ENCODE measurements at places on chromosomes 6 and 20.

GRCh38 chr6:169933251-169933821 is 181.9 kb downstream of the ERMARD start:
- DNase-seq, result no peak

DNA sequence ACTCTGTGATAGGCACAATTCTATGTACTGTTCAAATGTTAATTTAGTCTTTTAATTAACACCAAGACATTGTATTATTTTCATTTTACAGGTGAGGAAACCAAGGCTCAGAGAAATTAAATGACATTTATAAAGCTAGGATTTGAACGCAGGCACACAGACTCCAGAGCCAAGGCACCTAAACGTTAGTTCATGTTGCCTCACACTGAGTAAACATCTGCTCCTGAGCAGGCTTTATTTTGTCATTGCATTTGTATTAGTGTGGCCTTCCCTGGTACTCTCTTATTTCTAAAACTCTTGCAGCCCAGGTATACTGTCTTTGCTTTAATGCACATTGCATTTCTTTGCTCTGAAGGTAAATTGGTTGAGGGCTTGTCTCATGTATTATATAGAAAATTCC is 263.1 kb upstream of the FLRT3 start:
- DNase-seq, result no peak

GRCh38 chr6:125809570-125810170 is 18.9 kb downstream of the NCOA7 start:
- DNase-seq, result no peak

- no peak for DNase-seq
Measured at GRCh38 chr6:63514488-63515173, 57.6 kb upstream of the LOC128125822 start.

DNA sequence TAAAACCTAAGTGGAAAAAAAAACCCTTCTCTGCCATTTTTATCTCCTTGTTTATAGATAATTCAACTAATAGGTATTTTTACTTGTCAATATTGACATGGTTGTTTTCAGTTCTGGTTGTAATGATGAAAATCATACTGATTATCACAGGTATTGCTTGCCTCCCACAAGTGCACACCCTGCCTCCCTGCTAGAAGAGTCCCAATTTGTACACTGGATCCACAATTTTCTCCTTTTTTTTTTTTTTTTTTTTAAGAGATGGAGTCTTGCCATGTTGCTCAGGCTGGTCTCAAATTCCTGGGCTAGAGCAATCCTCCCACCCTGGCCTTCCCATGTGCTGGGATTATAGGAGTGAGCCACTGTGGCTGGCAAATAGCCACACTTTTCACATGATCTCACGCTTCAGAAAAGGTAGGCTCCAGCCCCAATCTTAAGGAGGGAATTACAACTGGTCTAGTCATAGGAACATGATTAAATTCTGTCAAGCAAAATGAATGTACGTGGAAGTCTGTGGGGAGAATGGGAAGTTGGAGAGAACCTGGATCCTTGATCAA is 12.3 kb downstream of the DYNLT2 start:
- DNase-seq, result no peak

- no peak for DNase-seq
Measured at GRCh38 chr20:17565169-17565845, 4.6 kb upstream of the DSTN start.

DNA sequence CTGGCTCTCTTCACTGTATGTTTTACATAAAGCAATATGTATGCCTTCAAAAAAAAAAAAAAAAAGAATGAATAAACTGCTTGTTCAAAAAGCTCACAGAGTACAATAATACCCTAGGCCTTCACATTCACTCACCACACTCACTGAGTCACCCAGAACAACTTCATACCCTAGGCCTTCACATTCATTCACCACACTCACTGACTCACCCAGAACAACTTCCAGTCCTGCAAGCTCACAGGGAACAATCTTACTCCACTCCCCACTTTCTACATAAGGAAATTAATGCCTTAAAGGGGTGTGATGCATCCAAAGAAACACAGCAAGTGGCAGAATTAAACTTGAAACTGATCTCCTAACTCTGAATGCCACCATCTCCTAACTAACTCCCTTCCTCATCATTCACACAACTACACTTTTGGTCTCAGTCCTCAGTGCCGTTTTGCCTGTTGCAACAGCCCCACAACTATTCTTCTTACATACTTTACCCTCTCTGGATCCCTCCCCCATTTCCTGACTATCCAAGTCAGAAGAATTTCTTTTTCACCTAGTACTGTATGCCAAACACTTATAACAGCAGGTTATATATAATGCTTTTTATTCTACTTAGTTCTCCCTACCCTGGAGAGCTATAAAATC is 34.2 kb downstream of the NHSL1 start:
- no peak for DNase-seq

DNA sequence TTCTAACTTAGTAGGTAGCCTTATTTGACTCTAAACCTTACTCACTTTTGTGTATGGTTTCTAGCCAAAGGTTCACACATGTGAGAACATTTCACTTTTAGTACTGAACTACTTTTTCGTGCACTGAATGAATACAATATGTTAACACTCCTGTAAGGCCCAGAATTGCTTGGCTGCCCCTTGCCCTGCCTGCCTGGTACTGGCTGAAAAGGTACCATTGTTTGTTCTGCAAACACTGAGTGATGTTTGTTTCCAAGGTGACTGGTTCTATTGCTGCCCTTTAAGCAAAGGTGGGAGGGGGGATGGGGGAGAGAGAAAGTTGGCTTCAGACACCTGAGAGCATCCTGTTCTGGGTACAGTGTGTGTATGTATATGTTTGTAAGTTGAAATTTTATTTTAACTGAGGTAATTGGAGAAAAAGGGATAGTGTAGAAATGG is 31.2 kb downstream of the RREB1 start:
- DNase-seq, result no peak

GRCh38 chr6:113654396-113654795 is 202.7 kb upstream of the MARCKS start:
- no peak for DNase-seq

- DNase-seq, result no peak
Measured at GRCh38 chr20:46218656-46219055, 89.6 kb downstream of the CDH22 start.

DNA sequence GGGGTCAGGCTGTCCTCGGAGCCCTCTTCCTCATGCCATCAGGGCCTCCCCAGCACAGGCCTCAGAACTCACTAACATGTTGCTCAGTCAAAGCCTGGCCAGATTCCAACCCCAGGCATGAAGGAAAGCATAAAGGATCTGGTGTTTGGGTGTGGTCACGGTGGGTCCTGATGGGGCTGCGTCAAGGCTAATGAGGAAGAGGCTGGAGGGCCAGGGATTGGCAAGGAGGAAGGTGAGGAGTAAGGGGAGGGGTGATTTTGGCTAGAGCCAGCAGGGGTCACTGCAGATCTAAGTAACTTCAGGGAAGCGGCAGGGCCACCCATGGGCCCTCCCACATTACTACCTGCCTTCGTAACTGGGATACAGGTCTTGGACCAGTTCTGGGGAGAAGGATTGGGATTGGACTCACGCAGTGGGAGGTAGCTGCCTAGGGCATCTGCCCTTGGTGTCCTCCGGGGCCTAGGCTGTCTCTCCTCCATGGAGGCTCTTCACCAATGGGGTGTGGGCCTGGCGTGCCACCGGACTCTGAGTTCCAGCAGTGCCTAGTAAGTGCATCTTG is 36.2 kb upstream of the MRPS18A start:
- DNase-seq, result peak; percentile 60

GRCh38 chr20:17843246-17844132 is 125.1 kb downstream of the SNX5 start:
- no peak for DNase-seq

DNA sequence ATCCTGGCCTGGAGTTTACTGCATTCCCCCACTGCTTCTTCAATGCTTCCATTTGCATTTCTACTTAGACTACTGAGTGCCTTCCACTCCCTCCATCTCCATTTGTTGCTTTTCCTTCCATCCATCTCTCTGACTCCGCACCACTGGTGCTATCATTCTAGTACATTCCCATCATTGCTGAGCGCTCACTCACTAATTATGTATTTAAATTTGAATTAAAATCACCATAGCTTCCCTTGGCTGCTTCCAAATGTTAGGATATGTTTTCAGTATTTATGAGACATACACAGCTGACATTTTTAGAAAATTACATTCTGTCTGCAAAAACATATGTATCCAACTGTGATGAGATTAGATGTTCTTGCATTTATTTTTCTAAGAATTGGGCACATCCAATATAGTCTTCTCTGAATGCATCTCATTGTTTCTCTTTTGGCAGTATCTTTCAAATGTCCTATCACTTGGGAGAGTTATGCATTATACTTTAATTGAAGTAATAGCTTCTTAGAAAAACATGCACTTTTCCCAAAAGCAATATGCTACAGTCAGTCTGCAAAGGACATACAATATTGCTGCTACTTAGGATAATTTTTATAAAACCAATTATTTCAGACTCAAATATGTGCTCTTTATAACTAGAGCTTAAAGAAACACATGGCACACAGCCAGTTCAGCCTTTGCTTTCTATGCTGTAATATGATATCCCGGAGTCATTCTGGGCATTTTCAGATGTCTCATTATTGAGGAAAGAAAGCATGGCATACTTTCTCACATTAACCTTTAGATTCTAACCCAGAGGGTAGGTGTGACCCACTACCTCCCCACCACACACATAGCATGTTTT is 12.1 kb upstream of the COL21A1 start:
- no peak for DNase-seq

GRCh38 chr20:7540923-7541322 is 399.3 kb downstream of the HAO1 start:
- DNase-seq, result no peak

- no peak for DNase-seq
Measured at GRCh38 chr20:46832555-46832954, 62.1 kb upstream of the EYA2 start.

- DNase-seq, result no peak
Measured at GRCh38 chr6:1855890-1856289, 246.2 kb downstream of the FOXC1 start.

DNA sequence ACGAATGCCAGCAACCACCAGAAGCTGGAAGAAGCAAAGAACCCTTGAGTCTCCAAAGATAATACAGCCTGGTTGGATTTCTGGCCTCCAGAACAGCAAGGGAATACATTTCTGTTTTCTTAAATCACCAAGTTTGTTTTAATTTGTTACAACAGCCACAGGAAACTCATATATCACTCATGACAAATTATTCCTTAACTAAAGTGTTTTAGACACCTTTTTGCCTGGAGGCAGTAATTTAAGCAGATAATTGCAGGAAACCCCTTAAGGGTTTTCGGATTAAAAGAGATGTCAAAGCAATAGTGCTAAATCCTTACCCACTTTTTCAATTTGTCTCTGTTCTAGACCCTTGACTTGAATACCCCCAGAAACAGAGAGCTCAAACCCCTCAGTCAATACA is 1050.0 kb downstream of the EPHA7 start:
- no peak for DNase-seq

GRCh38 chr20:44504402-44505307 is 17.2 kb downstream of the SERINC3 start:
- DNase-seq, result no peak

DNA sequence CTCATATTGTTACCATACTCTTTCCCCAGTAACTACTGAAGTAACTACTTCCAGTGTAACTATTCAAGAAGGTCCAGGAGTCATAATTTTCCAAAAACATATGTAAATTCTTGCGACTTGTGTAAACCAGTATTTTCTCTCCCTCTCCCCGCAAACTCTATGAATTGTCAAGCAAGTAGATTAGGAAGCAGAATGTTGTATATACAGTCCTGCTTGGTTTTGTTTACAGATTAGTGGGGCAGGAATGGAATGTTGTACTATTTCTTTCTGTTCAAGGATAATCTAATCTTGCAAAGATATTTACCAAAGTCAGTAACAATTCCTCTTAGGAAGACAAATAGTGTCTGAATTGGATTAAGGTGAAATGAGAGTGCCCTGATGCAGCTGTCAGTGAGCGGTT is 234.9 kb upstream of the PLN start:
- DNase-seq, result no peak

DNA sequence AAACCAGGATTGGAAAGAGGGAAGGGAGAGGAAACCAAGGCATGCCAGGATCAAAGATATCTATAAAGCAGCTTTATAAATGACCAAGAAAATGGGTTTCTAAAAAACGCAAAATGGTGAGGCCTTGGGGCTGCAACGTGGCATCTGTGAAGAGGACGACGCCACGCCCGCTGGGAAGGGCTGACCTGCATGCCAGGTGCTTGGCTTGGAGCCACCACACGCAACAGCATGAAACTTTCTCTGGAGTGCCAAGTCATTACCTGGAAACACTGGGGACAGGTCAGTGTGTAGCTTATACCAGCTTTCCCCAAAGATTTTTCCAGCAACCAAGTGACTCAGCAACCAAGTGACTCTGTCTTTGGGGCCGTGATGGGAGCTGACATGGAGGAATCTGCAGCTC is 82.5 kb downstream of the POPDC3 start:
- DNase-seq, result no peak

DNA sequence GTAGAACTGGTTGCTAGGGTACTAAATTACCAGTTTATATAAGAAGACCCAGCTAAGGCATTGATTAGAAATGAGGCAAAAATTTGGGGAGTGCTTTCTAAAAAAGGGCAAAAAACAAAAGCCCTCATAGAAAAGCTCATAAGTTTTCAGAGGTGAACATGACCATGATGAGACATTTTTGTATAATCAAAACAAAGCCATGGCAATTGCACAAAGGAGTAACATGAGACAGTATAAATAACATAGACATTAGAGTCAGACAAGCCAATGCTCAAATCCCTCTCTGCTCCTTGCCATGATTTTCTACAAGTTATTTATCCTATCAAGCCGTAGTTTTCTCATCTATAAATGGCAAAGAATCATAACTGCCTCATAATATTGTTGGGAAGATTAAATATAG is 112.2 kb upstream of the ADTRP start:
- DNase-seq, result no peak

DNA sequence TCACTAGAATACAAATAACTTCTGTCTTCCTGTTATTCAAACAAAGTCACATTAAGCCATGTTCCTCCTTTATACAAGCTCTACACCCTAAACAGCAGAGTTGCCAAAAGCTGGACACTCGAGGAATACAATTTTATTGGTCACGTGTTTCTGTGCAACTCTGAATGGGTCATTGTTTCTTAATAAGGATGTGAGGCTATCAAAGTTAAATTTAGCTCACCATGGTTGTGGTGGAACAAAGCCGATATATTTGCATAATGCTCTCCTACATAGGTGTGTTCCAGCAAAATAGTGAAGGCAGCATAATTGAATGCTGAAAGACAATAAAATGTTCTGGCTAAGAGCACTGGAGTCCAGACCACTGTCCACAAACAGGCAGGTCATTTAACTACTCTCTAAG is 36.9 kb upstream of the CD2AP start:
- no peak for DNase-seq

DNA sequence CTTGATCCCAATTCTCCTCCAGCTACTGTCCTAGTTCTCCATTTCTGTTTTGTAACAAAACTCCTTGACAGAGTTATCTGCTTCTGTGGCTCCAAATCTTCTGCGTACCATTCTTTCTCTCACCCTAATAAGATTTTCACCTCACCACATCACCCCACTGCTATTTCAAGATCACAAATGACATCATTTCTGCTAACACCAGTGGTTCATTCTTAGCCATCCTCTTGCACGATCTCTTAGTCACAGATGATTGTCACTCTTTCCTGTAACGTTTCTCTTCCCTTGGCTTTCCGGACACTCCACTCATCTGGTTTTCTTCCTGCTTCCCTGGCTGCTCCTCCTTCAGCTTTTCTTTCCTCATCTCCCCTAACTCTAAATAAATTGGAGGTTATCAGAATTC is 56.8 kb upstream of the FABP7 start:
- no peak for DNase-seq

- no peak for DNase-seq
Measured at GRCh38 chr6:111805511-111806164, 67.6 kb downstream of the FYN start.

- no peak for DNase-seq
Measured at GRCh38 chr6:166419286-166419685, 36.5 kb upstream of the MPC1 start.
